NCI-H748 treated with DMSO at 0.1 percent for 48 hours (cell line): ENCODE measurements at places on chromosomes 5 and 9.
A peak's percentile ranks its signal among the peaks of the same experiment; 100 is the strongest.

- DNase-seq: no peak
Observed at GRCh38 chr9:31030741-31031202, 1353.7 kb upstream of the ACO1 start.

DNA sequence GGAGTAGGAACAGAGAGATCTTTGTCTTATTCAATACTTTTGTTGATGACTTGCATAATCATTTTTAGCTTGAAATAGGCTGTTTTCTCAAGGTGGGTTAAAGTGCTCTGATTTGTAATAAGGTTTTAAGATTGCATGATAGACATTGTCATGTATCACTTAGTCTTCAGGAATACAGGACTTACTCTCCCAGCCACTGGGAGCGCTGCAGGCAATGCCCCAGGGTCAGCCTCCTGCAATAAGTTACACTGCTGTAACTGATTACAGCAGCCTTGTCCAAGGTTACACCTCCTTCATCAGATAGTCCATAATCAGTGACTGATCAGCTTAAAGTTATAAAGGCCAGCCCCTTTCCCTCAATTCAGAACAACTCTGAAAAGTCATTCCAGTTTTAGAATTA is 218.6 kb downstream of the ESM1 start:
- no peak for DNase-seq

- no peak for DNase-seq
Observed at GRCh38 chr9:124180557-124180956, 77.2 kb upstream of the NEK6 start.

GRCh38 chr5:83657807-83658525 is 62.7 kb downstream of the HAPLN1 start:
- DNase-seq: no peak

GRCh38 chr5:53403758-53404157 is 76.7 kb upstream of the FST start:
- DNase-seq: no peak

GRCh38 chr5:160118349-160119141 is 705 bp downstream of the PWWP2A start:
- DNase-seq: peak; percentile 9

GRCh38 chr5:127804886-127805426 is 101.8 kb downstream of the CCDC192 start:
- DNase-seq: no peak
